Activated CD8-positive, alpha-beta T cell treated with anti-CD3 and anti-CD28 coated beads for 36 hours (primary cell): ENCODE measurements at places on chromosomes 1 and 21. TPM values are rescaled to one million over a fixed set of nuclear protein-coding genes. Genes with fewer than 3 reads are reported as not detected.
A peak's percentile ranks its signal among the peaks of the same experiment; 100 is the strongest.

The ZNF683 gene
- total RNA-seq = 0.69 TPM

The CXADR gene
- 0.20 TPM for total RNA-seq

The UBASH3A gene
- total RNA-seq = 48.7 TPM

The RHOU gene
- total RNA-seq = 1.2 TPM

The OR2T35 gene
- not detected for total RNA-seq

The SPRR1B gene
- not detected for total RNA-seq

The LELP1 gene
- total RNA-seq = not detected

DNA sequence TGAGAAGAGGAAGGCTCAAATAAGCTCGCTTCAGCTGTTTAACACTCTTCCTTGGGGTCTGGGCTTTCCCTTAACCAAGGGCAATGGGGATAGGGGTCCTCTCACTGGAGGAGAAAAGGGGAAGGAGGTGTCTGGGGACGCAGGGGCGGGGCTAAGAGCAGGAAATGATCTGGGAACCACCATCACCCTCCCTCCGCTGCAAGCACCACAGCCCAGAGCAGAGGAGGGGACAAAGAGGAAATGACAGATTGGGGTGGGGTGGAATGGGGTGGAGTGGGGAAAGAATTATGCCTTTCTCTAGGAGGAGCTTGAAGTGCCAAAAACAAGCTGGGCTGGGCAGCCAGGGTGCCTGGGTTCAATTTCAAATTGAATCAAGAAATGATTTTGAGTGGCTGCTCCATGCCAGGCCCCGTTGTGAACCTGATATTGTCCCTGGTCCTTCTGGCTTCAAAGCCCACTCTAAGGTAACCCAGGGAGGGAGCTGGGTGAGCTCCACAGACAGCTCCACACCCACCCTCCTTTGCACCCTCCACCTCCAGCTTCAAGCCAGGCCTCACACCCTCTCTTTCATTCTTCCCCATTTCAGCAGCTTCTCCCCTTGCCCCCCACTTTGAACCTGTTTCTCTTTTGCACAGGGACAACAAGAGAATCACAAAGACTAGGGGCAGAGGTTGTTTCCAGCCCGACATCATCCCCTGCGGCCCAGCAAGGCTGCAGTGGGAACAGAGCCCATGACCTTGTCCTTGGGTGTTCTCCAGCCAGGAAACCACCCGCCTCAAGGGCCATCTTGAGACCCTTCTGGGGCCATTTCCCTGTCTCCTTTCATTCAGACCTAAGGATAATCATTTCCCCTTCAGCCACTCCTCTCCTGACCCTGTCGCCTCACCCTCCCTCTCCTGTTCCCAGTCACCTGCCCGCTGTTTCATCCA, 1.1 kb downstream of the ARHGAP30 start:
- DNase-seq = peak; percentile 92

DNA sequence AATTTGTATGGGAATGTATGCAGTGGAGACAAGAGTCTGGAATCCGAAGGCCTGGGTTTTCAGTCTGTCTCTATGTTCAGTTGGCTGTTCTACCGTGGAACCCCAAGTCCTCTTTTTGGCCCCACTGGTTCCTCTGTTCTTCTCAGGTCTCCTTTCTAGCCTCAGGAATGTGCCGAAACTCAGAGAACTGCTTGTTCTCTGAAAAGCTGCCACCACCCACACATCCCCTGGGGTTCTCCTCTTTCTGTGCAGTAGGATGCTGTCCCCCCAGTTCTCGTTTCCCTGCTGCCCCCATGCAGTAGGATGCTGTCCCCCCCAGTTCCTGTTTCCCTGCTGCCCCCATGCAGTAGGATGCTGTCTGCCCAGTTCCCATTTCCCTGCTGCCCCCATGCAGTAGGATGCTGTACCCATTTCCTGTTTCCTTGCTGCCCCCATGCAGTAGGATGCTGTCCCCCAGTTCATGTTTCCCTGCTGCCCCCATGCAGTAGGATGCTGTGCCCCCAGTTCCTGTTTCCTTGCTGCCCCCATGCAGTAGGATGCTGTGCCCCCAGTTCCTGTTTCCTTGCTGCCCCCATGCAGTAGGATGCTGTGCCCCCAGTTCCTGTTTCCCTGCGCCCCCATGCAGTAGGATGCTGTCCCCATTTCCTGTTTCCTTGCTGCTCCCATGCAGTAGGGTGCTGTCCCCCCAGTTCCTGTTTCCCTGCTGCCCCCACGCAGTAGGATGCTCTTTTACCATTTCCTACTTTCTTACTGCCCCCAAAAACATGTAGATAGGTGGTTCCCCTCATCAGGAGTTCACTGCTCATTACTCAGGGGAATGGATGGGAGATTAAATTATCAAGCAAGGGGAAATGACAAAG, 35.3 kb downstream of the OPTC start:
- DNase-seq = no peak

GRCh38 chr1:223230161-223230881, 87.3 kb upstream of the TLR5 start:
- DNase-seq = peak; percentile 50

DNA sequence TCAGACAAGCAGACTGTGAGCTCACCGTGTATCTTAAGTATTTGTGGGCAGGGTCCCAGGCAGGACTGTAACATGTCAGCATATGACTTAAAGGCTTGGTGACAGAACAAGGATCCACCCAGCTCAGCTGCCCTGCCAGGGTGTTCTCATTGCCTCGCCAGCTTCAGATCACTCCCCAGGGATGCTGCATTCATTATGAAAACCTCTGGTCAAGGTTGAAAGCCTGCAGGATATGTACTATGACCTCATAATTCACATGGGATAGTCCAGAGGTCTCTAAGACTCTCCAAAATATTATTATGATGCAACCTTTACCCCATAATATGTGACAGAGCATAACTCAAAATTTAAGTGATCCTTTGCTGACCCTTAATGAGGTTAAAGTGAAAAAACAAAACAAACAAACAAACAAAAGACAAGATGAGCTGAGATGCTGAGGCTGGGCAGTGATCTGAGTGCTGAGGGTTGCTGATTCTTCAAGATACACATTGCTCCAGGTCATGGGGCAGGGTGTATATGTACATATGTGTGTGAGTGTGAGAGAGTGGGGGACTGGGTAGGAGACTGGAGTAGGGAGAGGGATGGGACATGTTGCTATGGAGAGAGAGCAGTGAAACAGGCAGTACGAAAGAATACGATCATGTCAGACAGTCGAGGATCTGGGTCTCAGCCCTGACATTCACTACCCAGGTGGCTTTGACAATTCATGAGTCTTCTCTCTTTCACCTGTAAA, 98.8 kb upstream of the DUSP10 start:
- DNase-seq = no peak

GRCh38 chr21:44726826-44727225, 15.5 kb upstream of the TSPEAR start:
- no peak for DNase-seq

- DNase-seq = no peak
These were observed 39.3 kb downstream of the FASLG start for GRCh38 chr1:172698224-172698623.

DNA sequence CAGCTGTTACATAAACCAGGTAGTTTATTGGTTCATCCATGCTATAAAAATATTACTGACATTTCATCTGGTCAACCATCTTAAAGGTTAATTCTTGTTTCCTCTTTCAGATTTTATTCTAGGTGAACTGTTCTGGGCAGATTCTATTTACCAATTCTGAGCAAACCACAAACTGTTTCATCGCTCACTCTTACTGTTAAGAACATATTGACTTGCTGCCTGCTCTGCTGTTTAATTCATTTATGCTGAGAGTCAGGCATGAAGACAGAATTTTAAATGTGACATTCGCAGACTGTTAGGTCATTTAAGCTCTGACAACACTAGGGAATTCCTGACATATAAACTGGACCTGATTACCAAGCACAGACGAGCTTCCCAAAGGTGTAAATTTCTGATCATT, 98.3 kb downstream of the PIGK start:
- no peak for DNase-seq

DNA sequence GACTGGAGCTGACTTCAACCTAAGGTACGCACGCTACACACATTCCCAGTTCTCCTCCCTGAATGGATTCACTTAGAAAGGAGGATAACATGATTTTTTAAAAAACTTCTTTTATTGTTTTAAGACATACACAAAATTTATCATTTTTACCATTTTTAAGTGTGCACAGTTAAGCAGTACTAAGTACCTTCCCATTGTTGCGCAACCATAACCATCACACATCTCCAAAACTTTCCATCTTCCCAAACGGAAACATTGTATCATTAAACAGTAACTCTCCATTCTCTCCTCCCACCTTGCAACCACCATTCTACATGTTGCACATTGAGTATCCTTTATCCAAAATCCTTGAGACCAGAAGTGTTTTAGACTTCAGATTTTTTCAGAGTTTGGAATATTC, 36.2 kb upstream of the SEC16B start:
- DNase-seq = no peak

- no peak for DNase-seq
These were observed 19.5 kb upstream of the CYP4X1 start for GRCh38 chr1:47003896-47004403.

- DNase-seq = peak; percentile 58
These were observed 403.7 kb downstream of the SIPA1L2 start for GRCh38 chr1:232226197-232226712.

GRCh38 chr21:32328595-32328994, 29.9 kb downstream of the MRAP start:
- DNase-seq = no peak

DNA sequence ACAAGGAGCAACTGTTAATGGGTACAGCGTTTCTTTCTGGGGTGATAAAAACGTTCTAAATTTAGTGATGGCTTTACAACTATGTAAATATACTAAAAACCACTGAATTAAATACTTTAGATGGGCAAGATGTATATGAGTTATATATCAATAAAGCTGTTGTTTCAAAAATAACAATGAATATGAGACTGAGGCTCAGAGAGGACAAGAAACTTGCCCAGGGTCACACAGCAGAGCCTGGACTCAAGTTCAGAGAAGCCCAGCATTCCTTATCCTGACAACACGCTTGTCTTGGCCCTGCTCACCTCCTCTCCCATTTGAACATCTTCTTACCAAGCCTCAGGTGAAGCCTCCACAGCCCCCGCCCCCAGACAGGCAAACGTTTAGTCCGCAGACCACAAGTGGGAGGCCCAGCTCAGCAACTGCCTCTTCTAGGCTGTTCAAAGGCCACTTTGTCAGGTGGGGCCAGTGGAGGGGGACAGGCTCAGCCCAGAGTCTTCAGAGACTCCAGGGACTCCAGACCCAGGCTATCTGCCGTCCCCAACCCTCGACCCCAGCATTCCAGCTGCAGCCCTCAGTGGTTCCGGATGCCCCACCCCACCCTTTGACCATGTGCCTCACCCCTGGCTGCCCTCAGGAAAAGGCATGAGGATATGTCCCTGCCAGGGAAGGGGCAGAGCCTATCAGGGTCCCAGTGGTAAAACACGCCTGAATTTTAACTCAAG, 17.9 kb downstream of the SDC3 start:
- DNase-seq = no peak

DNA sequence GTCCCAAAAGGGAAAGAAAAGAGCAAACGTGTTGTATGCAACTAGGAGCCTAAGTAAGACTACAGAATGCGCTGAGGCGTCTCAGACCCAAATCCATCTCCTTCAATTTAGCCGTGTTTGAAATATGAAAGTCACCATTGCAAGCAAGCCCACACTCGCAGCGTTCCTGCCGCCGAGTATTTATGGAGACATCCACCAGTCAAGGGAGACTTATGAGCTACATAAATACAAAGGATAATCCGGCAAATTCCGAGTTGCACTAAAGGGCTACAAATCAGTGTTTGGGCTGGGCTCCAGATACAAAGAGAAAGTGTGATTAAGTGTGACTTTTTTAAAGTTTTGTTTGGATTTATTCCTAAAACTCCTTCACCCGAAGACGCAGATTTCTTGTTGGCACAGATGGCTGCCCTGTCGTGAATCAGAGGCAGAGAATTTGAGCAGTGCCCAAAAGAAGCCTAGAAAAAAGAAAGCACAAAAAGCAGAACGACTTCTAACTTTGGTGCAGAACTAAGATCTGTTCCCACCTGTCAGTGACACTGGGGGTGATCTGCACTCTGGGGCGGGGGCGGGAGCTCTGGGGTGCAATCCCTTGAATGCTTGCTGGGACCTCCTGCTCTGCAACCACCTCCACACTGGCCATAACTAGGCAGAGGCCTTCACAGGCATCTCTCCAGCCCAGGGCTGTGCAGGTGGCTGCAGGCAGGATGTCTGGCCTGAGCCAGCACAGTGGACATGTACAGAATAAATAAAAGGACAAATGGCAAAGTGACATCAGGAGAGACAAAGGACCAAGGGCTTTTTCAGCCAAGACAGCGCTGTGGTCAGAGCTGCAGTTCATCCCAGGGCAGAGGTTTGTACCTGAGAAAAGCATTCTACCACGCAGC, 489.7 kb downstream of the NPHP4 start:
- no peak for DNase-seq

DNA sequence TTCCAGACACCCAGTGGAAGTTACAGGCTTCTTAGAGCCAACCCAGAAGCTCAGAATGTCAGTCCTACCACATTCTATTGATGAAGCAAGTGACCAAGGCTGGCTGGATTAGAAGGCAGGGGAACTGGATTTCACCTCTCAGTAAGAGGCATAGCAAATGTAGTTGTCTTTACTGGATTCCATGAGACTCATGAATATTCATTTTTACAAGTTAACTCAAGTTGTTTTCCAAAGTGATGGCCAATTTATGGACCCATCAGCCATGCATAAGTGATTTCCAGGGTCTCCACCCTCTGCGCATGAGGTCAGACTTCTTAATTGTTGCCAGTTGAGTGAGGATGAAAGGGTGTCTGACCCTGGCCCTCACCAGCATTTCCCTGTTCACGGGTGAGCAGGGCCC, 426.8 kb upstream of the VAMP3 start:
- DNase-seq = no peak

- DNase-seq = no peak
These were observed 34.0 kb downstream of the ASTN1 start for GRCh38 chr1:177130451-177130945.

- no peak for DNase-seq
These were observed 2.0 kb upstream of the ATP13A2 start for GRCh38 chr1:17013491-17014320.

DNA sequence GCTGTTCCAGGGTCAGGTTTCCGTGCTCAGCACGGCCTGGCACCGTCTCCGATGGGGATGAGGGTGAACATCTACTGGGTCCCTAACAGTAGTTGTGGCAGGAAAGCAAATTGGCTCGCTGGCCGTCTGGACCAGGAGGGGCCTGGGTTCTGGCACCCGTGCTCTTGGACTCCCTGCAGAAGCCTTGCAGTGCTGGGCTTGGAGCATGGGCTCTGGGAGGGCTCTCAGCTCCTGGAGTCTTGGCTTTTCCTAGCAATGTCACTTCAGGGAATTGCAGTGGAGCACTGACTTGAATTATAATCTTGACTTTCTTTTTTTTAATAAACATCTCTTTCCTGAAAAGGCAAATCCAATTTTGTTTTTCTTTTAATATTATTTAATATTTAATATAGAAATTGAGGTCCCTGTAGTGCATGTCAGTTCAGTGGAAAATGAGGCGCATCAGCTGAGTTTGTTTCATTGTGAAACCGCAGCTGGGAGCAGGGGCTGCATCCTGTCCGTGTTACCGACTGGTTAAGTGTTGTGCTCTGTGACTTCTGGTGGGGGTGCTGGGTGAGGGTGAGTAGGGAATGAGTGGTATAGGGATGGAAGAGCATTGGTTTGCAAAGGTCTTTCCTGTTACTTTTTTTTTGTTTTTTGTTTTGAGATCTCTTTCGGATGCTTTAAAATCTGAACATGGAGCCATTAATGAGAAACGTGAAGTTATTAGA, 64.1 kb downstream of the PEX14 start:
- peak; percentile 7 for DNase-seq
